HT1080 (cell line): ENCODE measurements at places on chromosomes 1 and 21. TPM values are rescaled to one million over a fixed set of nuclear protein-coding genes. Genes with fewer than 3 reads are reported as not detected.
A peak's percentile ranks its signal among the peaks of the same experiment; 100 is the strongest.

DNA sequence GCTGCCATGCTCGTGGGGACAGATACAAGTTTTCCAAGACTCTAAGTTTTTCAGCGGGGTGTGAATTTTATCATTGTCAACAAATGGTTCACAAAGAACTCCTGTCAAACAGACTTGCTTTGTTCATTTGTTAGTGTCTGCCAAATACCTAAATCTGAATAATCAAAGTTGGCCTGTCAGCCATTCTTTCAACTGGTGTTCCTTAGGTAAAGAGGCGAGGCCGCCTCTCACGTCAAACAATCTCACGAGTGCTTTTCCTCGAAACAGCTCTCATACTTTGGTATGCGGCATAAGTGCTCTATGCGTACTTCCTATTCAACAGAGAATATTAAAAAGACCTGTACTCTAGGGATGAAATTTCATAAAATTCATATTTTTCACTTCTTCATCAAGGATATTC, 51.4 kb upstream of the KANK4 start:
- no peak for DNase-seq

GRCh38 chr1:67274623-67275325, 32.9 kb upstream of the IL12RB2 start:
- no peak for DNase-seq

DNA sequence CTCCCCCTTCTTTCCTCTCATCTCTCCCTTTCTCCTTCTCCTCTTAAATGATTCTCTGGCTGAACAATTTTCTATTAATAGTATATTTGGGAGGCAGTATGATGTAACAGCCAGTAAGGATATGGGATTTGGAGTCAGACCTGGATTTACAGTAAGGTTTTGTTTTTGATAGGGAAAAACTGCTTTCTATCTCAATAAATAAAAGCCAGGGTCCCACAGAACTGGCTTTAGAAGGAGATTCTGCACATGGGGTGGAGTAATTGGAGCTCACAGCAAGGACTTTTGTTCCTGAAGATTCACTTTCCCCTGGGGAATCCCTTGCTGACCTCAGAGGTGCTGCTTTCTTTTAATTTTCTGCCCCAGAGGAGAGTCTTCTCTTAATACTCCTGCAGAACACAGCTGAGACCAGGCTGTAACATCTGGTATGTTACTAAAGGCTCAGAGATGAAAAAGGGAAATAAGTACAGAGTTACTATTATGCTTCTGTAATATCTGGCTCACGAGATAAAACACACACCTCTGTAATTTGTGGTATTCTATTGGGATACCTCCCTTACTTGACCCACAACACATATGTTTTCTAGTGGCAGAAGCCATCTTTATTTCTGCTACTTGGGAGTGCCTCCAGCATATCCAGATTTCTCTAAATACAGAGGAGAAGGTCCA, 13.4 kb downstream of the EPB41 start:
- DNase-seq = no peak

- DNase-seq = no peak
Measured at GRCh38 chr1:145995964-145996432, 381 bp downstream of the TXNIP start.

DNA sequence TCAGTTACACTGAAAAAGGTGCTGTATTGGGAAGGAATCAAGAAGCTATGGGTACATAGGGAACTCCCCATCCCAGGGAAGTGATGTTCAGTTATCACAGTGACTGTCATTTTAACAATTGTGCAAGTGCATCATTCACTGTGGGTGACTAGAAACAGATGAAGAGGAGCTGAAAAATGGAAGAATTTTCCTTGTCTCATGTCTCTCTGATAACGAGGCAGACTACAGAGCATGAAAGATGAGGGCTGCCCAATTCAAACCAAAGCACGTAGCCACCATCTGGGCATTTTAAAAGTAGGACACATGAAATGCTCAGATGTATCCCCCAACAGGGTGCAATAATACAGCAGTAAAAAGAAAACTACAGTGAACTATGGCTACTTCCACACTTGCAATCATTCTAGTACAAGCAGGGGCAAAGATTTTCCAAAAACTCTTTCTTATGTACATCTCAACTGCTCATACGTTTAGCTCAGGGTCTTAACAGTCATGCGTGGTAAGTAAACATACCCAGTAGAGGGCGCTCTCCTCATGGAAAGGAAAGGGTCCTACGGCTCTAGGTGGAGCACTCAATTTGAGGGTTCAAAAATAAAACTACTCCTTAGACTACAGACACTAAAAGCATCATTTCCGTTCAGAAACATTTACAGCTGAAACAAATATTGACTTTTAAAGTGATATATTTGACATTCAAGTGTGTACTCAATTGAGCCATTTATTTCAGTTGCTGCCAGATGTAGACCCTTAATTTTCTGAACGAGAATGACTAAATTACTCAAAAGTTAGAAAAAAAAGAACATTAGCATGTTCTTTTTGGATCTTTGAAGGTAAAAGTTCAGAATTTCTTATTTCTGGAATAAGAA, 143.2 kb downstream of the KCTD3 start:
- DNase-seq = peak; percentile 33

DNA sequence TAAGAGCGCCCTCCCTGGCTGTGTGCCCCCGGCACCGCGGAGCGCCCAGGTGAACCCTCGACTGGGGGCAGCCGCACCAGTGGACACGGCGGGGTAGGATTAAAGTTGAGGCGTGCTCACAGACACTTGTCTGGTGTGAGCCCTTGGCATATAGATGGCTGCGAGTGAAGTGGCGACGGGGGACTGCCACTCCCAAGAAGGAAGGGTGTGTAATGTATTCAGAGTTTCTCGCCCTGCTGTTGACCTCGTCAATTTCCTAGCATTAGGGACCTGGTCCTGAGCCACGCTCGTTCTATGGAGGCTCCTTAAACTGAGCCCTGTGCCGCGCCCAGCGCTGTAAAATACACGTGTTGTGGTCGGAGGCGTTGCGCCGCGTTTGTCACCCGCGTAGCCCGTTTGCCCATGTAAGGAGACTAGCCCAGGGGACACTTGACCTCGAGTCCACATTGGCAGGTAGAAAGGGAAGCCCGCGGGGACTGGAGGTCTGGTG, 554 bp downstream of the EVA1C start:
- no peak for DNase-seq

- DNase-seq = no peak
Measured at GRCh38 chr1:212678456-212679410, 20.9 kb downstream of the BATF3 start.

GRCh38 chr1:2529784-2530512, at the start of gene HES5:
TSS of gene HES5 (minus strand) at chr1:2530263. CDS start at chr1:2530164, 99 bp downstream.
- no peak for DNase-seq

- DNase-seq = no peak
Measured at GRCh38 chr1:149942207-149942606, 5.5 kb upstream of the MTMR11 start.

DNA sequence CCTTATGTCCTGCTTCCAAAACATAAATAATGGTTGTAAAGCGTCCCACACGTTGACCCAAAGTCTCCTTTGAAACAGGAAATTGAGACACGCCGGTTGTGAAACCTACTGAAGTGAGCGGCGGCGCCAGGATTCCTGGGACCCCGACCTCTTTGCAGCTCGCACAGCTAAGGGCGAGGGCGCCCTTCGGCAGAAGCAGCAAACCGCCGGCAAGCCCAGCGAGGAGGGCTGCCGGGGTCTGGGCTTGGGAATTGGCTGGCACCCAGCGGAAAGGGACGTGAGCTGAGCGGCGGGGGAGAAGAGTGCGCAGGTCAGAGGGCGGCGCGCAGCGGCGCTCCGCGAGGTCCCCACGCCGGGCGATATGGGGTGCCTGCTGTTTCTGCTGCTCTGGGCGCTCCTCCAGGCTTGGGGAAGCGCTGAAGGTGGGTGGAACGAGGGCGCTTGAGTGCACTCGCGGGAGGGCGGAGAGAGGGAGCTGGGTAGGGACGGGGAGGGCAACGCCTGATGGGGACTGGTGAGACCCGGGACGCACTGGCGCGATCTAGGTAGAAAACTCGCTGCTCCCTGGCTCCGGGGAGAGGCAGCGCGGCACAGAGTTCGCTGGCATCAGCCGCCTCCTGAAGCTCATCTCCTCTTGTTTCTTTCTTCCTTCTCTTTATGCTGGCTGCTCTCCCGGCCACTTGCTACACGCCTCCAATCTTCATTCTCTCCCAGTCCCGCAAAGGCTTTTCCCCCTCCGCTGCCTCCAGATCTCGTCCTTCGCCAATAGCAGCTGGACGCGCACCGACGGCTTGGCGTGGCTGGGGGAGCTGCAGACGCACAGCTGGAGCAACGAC, at the start of gene CD1D:
TSS of gene CD1D (plus strand) at position 155 of the 836 bp plus-strand sequence. CDS start at position 362, 207 bp downstream.
- DNase-seq = no peak

- no peak for DNase-seq
Measured at GRCh38 chr1:87030740-87031690, 116.6 kb downstream of the HS2ST1 start.

DNA sequence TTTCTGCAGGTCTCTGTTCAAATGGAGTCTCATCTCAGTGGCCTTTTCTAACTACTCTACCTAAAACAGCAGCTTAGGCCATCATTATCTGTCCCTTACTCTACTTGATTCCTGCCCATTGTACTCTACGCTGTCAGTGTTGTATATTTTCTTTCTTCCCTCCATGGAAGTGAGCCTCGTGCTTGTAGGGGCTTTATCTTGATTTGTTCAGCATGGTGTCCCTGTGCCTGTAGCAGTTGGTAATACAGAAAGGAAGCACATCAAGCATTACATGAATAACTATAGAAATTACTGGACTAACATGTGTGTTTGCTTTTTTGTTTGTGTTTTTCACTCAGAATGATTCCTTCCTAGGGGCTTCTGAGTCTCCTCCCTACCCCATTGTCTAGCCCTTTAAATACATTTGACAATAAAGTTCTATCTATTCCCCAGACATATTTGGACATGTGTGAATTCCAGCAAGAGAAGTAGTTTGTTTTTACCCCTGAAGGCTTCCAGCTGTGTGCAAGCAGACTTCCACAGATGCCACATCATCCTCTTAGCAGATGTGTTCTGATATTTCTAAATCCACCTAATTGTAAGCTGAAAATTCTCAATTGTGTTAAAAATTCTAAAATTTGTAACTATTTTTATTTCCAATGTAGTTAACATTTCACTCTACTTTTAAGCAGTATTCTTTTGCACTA, 40.3 kb downstream of the PRMT2 start:
- DNase-seq = no peak

DNA sequence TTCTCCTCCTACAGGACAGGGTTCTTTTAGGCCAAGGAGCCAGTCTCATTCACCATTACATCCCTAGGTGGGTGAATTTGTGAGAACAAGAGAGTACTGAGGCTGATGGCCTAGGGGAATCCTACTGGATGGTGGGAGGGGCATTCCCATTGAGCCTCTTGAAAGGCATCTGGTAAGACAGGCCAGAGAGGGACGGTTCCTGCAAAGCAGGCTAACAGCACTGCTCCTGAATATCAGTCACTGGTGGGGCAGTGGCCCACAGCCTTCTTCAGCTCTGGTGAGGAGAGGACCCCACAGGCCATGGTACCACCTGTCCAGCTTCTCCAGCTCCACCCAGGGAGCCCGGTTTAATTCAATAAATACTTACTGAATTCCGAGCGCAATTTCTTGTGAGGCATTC, 125.9 kb upstream of the EDN2 start:
- no peak for DNase-seq

GRCh38 chr1:11796036-11796828, 9.5 kb downstream of the MTHFR start:
- DNase-seq = peak; percentile 26

DNA sequence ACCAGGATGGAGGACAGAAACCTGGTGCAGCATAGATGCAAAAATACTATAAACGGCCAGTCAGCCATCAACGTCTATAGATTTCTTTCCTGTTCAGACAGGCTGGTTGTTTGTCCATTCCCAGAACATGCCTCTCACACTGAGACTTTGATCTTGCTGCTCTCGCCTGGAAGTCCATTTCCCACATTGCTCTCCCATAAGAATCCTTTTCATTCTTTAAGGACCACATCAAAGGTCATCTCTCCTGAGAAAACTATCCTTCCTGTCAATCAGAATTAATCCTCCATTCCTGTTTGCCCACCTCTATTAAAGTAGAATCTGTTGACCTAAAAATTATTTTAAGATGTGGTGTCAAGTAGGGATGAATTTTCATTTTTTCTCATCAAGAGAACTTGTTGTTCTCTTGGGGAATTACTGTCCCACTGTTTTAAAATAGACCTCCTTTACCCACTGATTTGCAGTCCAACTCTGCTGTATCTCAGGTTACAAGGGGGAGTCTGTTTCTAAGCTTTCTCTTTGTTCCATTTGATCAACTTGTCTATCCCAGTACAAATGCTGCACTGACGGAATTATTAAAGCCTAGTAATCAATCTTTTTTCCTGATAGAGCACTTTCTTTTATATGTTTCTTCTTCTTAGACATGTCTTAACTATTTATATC, 172.7 kb downstream of the PATJ start:
- no peak for DNase-seq

ANXA9 gene
- total RNA-seq = 0.55 and 0.63 TPM in 2 replicates

SLC9A1 gene
- total RNA-seq = 11.3 and 13.1 TPM in 2 replicates

CYB561D1 gene
- 2.6 and 2.7 TPM in 2 replicates for total RNA-seq

SMCP gene
- total RNA-seq = not detected in 2 replicates

OR2T35 gene
- not detected in 2 replicates for total RNA-seq

C8B gene
- not detected in 2 replicates for total RNA-seq
